Activated T-helper 2 cell treated with anti-CD3 and anti-CD28 coated beads, Interferon-gamma antibody, Interleukin-2, Interleukin-4, amounts not matched to agents 10 μg/mL and 5 μg/mL and 100 μg/mL, durations not matched to agents 14 hours and 24 hours and 36 hours (primary cell): ENCODE measurements at places on chromosomes 13 and 19.

DNA sequence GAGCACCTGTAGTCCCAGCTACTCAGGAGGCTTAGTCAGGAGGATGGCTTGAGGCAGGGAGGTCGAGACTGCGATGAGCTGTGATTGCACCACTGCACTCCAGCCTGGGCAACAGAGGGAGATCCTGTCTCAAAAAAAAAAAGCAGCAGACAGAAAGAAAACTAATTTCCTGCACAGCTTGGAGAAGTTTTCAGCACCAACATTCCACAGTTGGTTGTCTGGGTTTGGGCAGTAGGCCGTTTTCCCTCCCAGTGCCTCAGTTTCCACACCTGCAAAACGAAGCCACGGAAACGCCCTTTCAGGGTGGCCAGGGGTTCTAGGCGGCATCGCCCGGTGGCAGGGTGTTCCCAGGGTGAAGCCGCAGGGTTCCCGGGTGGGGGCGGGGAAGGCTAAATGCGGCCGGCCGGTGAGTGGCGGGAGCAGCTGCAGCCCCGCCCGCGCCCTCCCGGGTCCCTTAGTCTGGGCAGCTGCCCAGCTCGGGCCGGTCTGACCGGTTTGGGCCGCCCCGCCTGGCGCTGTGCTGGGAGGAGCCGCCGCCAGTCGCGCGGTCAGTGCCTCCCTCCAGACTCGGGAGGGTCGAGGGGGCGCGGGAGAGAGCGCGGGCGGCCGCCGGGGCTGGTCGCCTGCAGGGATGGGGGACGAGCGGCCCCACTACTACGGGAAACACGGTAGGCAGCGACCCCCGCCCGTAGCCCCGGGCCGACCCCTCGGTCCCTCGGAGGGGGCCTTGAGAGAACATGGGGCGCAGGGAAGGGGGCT, at the start of gene SLC44A2:
SLC44A2 (plus strand) TSS at position 551 of the 759 bp plus-strand sequence; CDS start at position 632, 81 bp downstream.
- DNase-seq, result no peak

DNA sequence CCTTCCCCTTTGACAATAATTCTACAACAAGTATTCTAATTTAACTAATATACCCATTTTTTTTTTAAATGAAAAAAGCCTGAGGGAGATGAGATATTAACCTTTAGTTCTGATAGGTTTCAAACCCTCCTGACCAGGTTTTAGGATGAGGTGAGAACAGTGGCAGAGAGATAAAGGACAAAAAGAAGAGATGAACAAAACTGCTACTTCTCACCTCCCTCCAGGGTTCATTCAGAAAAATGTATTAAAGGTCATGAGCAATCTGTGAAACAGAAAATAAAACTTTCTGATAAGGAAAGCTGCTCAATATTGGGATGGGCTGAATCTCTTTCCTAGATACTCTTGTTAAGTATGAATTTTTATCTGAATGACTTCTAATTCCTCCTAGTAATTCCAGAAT, 24.1 kb downstream of the SERPINE3 start:
- DNase-seq, result no peak

GRCh38 chr13:45537516-45537915, 72.8 kb downstream of the COG3 start:
- DNase-seq, result no peak

GRCh38 chr19:38452430-38453366, 19.2 kb downstream of the RYR1 start:
- no peak for DNase-seq

GRCh38 chr19:40584007-40584406, 7.3 kb downstream of the SHKBP1 start:
- no peak for DNase-seq

DNA sequence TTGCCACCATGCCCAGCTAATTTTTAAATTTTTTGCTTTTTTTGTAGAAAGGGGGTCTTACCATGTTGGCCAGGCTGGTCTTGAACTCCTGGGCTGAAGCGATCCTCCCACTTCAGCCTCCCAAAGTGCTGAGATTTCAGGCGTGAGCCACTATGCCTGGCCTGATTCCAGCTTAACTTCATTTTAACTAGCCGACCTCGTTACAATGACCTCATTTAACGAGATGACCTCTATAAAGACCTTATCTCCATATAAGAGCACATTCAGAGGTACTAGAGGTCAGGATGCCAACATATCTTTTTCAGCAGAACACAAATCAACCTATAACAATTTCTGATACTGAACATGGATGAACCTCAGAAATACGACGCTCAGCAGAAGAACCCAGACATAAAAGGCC, 10.6 kb downstream of the KCNN1 start:
- no peak for DNase-seq

GRCh38 chr19:48484931-48485612, 15.9 kb downstream of the CYTH2 start:
- no peak for DNase-seq

DNA sequence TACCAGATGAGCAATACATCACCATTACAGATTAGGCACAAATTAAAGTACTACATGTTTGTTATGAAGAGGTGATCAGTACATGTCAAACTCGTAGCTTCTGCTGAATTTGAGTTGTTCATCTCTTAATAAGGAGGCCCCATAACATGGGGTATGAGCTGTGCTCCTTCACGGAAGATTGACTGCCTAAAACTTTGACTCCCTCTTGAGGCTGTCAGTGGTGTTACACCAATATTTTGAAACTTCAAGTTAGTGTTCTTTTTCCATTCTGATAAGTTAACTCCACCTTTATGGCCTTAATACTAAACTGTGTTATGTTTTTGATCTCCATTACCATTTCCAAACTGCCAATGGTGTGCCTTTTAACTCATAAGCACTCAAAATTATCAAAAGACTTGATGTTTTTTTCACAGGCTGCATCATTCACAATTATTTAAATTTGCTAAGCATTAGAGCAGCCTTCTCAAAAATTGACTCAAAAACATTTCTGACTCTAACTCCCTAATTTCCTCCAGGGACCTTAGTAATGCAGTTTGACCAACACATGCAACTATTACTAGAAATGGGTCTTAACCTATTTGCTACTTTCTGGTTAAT, 1591.5 kb downstream of the PCDH9 start:
- DNase-seq, result no peak

DNA sequence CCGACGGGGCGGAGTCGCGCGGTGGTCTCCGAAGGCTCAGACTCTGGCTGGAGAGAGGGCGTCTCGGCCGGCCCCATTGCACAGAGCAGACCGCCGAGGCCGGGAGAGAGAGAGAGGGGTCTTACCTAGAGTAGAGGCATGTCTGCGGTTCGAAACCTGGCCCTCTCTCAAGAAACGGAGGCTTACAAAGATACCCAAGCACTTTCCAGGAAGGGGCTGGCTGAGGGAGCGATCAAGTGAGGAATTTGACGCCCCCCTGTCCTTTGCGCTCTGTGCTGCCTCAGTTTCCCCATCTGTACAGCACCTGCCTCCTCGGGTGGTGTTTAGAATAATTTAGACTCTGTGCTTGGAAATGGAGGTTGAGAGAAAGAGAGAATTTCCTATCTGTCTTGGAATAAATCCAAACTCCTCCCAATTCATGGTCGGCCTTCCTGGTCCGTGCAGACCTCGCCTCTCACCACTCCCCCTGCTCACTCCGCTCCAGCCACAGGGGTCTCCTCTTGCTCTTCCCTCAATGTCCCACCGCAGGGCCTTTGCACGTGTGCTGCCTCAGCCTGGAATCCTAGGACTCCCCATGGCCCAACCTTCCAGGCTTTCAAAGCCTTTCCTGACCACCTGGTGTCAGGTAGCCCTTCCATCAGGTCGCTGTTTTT, 658 bp upstream of the ISOC2 start:
- no peak for DNase-seq

- DNase-seq, result no peak
Observed at GRCh38 chr13:102325321-102325720, 76.5 kb downstream of the FGF14 start.

GRCh38 chr19:36745870-36746269, 26.7 kb downstream of the ZNF850 start:
- DNase-seq, result no peak

GRCh38 chr19:590750-591098, 1.0 kb downstream of the HCN2 start:
- no peak for DNase-seq

- no peak for DNase-seq
Observed at GRCh38 chr13:70889163-70889562, 780.9 kb upstream of the KLHL1 start.

DNA sequence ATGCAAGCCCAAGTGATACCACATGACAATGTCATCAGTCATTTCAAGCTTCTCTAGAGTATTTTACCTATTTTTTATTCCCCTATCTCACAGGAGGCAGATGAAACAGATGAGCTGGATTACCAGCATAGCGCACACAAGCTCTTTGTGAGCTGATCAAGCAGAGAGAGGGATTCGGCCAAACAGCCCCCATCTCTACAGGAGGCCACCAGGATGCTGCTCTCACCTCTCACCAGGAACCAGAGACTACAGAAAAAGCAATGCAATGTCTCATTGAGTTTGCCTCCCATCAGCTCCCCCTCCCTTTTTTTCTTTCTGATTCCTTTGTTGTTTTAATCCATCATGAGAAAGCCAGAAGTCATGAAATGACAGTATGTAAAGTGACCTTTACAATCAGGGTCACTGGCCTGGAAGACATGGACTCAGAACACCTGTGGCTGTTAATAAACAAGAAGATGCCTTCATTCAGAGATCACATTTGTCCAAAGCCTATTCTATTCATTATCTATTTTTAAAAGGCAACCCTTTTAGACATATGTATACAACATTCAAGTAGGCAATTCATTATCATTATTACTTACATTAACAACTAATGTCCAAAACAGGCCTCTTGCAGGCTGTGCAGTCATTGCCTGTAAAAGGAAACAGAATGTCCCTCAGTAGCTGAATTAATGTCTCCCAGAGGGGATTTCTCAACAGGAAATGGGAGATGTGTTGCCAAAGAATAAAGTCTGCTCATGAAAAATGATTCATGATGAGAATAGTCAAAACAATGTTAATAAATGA, 656.6 kb downstream of the TBC1D4 start:
- no peak for DNase-seq

DNA sequence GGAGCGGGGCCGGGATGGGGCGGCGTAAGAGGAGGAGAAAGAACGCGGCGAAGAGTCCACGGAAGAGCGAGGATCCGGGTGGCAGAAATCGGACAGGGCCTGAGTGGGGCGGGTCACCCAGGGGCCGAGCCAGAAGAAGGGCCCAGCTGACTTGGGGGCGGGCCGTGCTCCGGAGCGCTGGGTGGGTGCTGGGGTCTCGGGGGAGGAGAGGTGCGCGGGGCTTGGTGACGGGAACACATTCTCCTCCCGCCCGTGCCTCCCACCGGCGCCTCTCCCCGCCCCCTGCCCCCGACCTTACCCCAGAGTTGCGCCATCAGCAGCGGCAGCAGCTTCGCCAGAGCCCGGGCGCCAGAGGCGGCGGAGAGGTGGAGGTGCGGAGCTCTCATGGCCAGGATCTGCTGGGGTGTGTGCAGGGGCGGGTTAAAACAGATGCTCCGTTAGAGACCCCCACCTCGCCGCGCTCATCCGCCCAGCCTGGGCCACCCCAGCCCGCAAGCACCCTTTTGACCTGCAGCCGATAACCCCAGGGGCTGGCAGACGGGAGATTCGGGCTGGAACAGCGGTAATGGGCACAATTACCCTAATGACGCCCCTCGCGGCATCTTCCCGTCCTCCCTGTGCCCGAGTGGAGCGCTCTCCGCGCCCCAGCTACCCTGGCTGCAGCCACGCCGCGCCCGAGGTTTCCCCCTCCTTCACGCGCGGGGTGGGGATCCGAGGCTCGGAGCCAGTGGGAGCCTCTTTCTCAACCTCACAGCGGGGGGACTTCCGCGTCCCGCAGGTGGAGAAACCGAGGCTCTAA, 565 bp downstream of the KLK10 start:
- no peak for DNase-seq

DNA sequence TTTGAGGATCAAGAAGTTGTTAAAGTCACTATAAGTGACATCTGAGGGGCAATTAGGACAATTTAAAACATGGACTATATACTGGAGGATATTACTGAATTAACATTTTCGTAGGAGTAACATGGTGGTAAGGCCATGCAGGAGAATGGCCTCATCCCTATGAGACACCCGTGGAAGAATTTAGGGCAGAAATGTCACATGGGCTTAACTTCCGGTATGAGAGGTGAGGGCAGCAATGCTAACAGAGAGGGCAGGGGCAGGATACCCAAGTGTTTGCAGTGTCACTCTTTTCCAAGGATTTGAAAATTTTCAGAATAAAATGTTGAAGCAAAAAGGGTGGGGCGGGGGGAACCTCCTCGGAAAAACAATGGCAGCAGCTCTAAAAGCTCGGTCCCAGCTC, 23.6 kb downstream of the RANBP3 start:
- DNase-seq, result no peak

DNA sequence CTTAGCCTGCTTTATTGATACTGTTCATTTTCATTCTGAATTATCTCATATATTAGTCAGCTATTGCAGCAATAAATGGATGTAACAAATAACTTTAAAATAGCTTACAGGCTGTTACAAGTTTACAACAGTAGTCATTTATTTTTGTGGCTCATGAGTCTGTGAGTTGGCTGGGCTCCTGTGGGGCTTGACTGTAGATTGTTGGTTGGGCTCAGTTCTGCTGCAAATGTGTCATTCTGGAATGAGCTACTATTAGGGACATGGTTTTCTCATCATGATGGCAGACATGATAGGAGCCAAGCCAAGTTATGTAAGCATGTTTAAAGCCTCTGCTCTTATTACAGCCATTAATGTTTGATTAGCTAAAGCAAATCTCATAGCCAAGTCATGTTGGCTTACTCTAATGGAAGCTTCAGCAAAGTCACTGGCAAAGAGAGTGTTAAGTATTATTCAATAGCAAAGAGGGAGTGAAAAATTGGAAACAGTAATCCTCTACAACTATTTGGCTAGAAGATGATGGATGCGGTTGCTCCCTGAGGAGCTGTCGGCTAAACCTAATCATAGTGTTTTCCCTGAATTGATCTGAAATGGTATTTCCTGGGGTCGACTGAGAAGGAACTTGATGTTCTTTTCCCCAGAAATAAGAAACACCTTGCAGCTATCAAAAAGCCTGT, 391.3 kb downstream of the TDRD3 start:
- no peak for DNase-seq

DNA sequence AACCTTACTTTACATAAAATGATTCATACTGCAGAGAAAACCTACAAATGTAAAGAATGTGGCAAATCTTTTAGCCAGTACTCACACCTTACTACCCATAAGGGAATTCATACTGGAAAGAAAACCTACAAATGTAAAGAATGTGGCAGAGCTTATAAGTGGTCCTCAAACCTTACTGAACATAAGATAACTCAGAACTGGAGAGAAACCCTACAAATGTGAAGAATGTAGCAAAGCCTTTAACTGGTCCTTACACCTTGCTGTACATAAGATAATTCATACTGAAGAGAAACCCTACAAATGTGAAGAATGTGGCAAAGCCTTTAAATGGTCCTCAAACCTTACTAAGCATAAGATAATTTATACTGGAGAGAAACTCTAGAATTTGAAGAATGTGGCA, 90.1 kb downstream of the ZNF675 start:
- no peak for DNase-seq
